ENCODE measurements at places on chromosomes 5 and 9.

DNA sequence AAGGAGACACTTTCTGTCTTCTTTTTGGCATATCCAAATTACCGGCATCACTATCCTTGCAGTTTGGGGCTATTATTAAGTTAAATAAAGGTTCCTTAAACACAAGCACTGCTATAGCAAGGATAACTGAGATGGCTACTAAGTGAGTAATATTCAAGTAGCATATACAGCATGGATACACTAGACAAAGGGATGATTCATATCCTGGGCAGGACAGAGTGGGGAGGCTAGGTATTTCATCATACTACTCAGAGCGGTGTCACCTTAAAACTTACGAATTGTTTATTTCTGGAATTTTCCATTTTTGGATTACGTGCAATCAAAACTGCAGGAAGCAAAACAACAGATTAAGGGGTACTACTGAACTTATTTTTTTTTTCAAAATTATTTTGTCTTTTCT is 54.1 kb downstream of the FER start:
- no peak for DNase-seq

DNA sequence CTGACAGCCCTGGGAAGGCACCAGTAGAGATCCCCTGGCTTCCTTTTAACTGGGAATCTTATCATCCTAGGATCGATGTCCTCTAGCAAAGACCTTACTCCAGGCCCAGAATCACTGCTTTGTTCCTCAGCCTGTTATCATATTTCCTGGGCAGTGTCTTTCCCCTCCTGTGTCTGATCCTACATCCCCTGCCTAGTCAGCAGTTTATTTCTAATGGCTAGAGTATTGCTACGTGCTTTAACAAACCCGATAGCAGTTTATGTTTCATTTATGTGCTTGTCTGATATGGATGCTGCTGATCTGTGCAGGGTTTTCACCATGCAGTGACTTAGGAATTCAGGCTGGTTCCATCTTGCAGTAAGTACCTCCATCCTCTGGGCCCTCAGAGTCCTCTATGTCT is 20.9 kb upstream of the BARX1 start:
- DNase-seq, result no peak

DNA sequence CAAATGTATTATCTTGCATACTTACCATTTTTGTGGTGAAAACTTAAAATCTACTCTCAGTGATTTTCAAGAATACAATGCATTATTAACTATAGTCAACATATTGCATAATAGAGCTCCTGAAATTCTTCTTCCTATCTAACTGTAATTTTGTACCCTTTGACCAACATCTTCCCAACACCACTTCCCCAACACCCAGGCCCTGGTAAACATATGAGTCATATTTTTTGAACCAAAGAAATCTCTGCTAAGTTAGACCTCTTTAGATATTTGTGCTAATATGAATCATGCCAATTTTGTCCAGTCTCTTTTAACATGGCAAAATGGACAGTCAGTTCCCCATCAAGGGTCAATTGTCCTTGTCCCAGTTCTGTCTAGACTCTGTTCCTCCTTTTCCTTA is 18.5 kb upstream of the RGS7BP start:
- no peak for DNase-seq

GRCh38 chr5:124056326-124056990 is 544.5 kb downstream of the CSNK1G3 start:
- DNase-seq, result no peak

DNA sequence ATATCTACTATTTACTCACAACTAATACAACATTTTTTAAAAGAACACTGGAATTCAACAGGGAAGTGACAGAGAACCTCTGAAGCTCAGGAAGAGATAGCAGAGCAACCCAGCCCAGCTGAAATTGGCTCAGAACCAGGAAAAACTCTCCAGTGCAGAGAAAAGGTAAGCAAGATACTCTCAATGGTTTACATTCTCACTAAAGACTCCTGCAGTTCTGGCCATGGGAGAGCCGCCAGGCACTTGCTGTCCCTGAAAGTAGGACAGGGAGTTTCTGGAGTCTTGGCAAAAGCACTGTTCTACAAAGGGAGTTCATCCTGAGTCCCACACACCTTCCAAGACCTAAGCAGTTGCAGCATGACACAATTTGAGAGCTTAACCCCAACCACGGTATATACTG is 330.8 kb downstream of the TRIM36 start:
- no peak for DNase-seq

DNA sequence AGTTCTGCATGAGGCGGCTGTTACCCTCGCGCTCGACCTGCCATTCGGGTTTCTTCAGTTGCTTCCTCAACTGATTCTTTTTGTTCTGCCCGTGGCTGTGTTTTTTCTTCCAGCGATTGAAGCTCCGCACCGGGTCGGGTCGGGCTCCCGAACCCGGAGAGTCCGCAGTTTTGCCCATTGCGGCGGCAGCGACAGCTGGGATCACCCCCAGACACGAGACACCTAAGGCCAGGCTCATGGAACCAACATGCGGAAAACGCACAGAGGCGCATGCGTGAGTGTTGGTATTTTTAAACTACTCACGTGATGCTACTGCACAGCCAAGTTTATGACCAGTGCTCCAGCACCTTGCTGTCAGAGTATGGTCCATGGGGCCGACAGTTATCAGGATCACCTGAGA is 100.0 kb downstream of the SPATA31D1 start:
- no peak for DNase-seq

DNA sequence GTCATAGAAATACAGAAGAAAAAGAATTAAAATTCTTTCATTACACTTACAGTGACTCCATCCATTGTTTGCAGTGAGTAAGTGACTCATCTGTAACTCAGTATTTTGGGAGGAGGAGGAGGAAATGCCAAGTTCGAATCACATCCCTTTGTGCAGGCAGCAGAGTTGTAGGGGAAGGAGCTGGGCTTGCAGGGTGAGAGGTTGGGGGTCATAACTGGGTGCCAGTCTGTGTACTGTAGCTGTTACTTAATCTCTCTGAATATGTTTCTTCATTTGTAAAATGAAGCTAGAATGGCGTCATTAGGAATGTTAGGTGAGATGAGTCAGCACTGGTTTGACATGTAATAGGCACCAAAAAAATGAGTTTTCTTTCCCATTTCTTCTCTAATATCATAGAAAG is 235.7 kb upstream of the ADAMTSL1 start:
- no peak for DNase-seq

DNA sequence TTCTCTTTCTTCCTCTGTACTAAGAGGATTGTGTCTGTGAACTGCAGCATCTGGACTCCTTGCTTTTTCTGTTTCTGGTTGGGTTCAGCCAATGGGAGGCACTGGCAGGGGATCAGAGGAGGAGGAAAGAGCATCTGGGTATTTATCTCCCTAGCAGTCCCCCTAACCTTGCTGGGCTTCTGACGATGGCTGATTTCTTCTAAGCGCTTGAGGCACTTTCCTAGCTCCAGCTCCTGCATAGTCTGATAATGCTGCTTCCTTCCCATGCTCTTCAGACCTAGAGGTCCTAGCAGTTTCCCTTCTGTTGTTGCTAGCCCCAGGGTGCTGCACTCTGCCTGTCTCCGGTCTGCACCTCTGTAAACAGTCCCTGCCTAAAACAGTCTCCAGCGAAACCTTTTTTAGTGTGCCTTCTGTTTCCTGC is 225.1 kb downstream of the PDZD2 start:
- no peak for DNase-seq

- DNase-seq, result peak; percentile 55
Measured at GRCh38 chr5:168409591-168410458, 76.4 kb upstream of the RARS1 start.

- no peak for DNase-seq
Measured at GRCh38 chr5:72006361-72006760, 100.9 kb upstream of the MAP1B start.

- no peak for DNase-seq
Measured at GRCh38 chr9:87880116-87880515, 2.6 kb upstream of the SPATA31E1 start.

GRCh38 chr9:136407911-136408310 is 2.5 kb downstream of the ENTR1 start:
- no peak for DNase-seq

DNA sequence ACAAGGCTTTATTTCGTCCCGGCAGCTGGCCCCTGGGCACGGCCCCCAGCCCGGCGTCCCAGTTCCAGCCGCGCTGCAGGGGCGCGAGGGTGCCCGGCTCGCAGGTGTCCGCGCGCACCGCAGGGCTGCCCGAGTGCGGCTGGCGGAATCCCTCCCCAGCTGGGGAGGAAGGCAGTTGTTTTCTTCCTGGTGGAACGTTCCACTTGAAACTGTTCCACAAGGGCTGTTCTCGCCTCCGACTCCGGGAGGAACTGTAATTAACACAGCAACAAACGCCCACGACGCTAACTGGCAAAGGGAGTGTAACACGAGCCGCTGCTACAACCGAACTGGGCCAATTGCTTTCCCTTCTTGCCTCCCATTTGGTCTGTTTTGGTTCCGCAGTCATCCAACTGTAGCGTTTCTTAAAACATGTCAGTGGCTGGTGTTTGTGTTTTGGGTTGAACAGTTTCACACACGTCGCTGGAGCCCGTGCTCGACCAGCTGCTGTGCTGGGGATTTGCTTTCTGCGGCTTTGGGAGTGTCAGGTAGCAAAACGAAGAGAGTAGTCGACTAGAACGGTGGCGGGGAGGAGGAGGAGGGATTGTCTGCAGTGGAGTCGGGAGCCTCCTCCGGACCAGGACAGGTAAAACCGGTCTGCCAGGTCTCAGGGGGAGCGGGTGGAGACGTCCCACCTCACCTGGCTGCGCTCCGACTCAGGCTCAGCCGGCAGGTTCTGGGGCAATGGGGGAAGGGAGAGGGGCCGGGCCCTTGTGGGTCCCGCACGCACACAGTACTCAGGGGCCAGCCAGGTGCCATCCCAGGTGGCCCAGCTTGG is 131.6 kb upstream of the NIPBL start:
- no peak for DNase-seq

DNA sequence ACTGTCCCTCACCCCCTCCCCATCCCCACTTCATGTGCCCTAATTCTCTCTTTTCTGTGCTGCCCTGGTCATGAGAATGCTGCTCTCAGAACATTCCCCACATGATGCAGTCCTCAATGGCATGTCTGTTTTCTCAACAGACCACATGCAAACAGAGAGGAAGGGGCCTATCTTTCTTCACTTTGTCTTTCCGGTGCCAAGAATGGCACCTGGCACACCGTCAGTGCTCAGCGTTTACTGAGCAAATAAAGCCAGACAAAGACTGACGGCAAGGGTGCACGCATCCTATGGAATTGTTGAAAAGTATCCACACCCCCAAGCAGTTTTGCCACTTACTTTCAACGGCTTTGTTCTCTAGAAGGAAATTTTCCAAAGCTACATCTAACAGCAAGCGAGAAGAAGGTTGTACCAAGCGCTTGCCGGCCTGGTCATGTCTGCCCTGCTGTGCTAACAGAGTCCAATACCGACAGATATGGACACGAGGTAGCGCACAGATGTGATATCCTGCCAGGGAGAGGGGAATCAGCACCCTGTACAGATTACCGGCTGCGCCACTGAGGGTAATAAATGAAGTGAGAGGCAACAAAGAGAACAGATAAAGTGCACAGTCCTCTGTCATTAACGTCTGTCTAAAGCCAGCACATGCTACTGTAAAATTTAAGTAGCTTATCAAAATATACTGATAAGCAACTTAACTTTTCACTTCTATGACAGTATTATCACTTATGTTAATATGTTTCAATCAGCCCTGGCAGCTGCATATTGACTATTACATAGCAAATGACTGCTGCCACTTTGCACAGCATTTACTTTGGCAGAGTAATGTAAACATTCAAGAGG is 251.7 kb downstream of the DENND1A start:
- DNase-seq, result no peak

DNA sequence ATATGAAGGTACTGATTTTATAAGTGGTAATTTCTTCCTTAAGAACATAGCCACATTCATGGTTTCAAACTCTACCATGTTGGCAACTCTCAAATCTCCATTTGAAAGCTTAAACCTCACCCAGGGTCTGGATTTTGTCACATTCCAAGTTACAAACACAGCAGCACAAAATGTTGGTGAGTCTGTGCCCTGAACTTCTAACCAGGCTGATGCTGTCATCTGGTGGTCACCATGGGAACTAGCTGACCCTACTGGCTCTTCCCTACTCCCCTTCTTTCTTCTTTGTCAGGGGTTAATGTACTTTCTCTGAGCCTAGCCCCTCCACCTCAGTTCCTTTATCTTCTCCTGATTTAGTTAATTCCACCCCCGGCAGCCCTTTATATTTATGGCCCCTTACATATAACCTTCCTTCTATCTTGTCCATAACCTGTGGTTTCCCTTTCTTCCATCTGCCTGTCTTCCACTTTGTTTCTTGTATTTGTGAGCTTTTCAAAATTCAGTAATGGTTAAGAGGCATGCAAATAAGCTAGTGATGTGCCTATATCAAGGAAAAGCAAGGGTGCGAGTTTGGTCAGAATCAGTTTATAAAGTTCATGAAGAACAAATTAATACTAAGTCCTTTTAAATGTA is 35.9 kb downstream of the TGFBR1 start:
- no peak for DNase-seq

- DNase-seq, result no peak
Measured at GRCh38 chr5:1294206-1294834, 548 bp downstream of the TERT start.

GRCh38 chr9:89497257-89497963 is 503 bp downstream of the SEMA4D start:
- no peak for DNase-seq

DNA sequence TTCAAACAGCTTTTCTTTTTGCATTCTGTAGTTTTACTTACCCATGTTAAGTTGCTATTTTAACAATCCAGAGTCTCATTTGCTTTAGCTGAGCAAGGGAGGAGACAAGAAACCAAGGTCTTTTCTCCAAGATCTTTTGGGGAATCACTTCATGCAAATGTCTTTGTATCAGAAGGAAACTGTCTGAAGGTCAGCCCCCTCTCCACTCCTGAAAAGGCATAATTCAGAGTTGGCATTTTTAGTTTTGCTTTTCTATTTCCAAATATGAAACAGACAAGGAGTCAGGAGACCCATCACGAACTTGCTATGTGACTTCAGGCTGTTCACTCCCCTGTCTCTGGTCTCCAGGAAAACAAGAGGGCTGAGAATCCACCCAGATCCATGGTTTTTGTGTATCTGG is 12.3 kb upstream of the TNFSF15 start:
- DNase-seq, result no peak

GRCh38 chr5:20286512-20286911 is 298.5 kb upstream of the CDH18 start:
- DNase-seq, result no peak

DNA sequence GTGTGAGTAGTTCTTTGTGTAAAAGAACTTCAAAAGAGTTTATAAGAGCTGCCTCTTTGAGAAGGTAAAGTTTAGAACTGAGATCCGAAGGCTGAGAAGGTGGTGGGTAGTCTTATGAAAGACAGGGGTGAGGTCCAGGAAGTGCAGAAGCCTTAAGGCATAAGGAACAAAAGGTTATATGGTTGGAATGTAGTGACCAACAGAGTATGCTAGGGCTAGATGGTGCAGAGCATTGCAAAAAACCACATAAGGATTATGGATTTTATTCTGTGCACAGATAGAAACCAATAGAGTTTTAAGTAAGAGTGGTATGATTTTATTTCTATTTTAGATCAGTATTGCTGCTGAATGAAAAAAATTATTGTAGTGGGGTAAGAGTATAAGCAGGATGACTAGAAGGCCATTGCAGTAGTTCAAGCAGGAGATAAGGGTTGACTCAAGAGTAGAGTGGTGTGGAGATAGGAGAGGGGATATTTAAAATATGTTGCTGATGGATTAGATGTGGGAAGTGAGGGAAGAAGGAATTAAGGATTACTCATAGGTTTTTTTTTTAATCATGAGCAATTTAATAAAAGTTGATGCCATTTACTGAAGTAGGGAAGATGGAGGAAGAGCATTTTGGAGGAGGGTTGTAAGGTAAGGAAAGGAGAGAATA is 3.7 kb downstream of the RECK start:
- no peak for DNase-seq

Measured in stimulated activated effector memory CD8-positive, alpha-beta T cell treated with anti-CD3 and anti-CD28 coated beads, Interleukin-12 subunit alpha, Interleukin-12 subunit beta, amount 100 ng/mL, for 72 hours (primary cell).